Gastroesophageal sphincter (tissue), 4 donors: ENCODE measurements at places on chromosomes 2 and 18.

GRCh38 chr2:51795248-51795888 is 763.4 kb upstream of the NRXN1 start:
- no peaks in the 10 kb centered on the region for H3K36me3 ChIP-seq
- ATAC-seq: no peak

DNA sequence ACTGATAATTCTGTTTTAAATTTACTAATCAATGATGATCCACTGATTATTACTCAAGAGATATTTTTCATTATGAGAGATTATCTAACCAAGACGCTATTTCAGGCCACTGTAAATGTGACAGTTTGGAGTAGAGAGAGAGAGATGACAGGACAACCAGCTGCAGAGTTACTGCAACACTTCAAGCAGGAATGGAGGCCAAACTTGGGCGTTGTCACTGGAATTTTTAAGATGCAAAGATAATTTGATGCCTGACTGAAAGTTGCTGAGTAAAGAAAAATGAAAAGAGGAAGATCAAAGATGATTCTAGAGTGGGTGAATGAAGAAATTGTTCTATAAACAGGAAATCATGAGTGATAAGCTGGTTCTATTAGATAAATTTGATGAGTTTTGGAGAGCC is 1302.1 kb upstream of the TMEFF2 start:
- H3K27ac ChIP-seq: no peak overlapping the region
- no peaks in the 10 kb centered on the region for H3K4me1 ChIP-seq
- no peak for ATAC-seq
- H3K27me3 ChIP-seq: no peaks in the 10 kb centered on the region

- no peak overlapping the region for H3K4me3 ChIP-seq
- H3K27me3 ChIP-seq: no peaks in the 10 kb centered on the region
Measured at GRCh38 chr2:83420993-83421392, 1038.1 kb downstream of the SUCLG1 start.

GRCh38 chr2:227404585-227405271 is 17.0 kb upstream of the SCYGR1 start:
- no peak for ATAC-seq
- H3K27me3 ChIP-seq: no peaks in the 10 kb centered on the region
- H3K27ac ChIP-seq: no peak overlapping the region
- H3K36me3 ChIP-seq: no peaks in the 10 kb centered on the region
- peaks cover 19% of the 10 kb centered on the region for H3K4me1 ChIP-seq
- H3K4me3 ChIP-seq: no peak overlapping the region
